ENCODE measurements at places on chromosomes 2 and 18.

GRCh38 chr2:85733121-85733960 lies 20.4 kb upstream of the ATOH8 start:
- no peak overlapping the region for H3K4me3 ChIP-seq
- peaks cover 13% of the 10 kb centered on the region for H3K27me3 ChIP-seq

DNA sequence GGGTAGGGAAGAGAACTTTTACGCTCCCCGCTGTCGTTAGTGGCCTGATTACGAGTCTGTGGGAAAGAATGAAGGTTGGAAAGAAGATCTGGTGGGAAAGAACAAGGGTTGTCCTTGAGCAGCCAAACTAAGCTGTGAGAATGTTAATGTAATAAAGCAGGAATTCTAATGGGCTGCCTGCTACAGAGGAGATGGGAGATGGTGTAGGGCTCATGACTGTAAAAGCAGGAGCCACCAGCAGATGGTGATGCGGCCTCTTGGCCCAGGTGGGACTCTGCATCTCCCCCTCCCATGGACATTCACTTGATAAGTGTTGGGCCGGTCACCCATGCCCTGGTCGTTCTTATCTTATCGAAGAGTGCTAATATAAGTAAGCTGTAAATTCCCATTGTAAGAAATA lies 150.0 kb downstream of the NEDD4L start:
- no peak overlapping the region for H3K4me3 ChIP-seq
- H3K27me3 ChIP-seq: no peaks in the 10 kb centered on the region
- H3K4me1 ChIP-seq: peaks cover 33% of the 10 kb centered on the region
- no peak overlapping the region for H3K27ac ChIP-seq
- DNase-seq: no peak

GRCh38 chr2:238239543-238239862 lies 335 bp downstream of the HES6 start:
- peaks cover 4% of the 10 kb centered on the region for H3K36me3 ChIP-seq
- H3K27me3 ChIP-seq: peaks cover 47% of the 10 kb centered on the region
- no peak overlapping the region for H3K4me3 ChIP-seq
- no peak overlapping the region for H3K27ac ChIP-seq
- no peak for DNase-seq

- H3K4me3 ChIP-seq: no peak overlapping the region
- H3K36me3 ChIP-seq: peaks cover 30% of the 10 kb centered on the region
- H3K4me1 ChIP-seq: peaks cover 2% of the 10 kb centered on the region
- no peak for DNase-seq
These were observed 61.8 kb downstream of the CAB39 start for GRCh38 chr2:230774348-230774951.

DNA sequence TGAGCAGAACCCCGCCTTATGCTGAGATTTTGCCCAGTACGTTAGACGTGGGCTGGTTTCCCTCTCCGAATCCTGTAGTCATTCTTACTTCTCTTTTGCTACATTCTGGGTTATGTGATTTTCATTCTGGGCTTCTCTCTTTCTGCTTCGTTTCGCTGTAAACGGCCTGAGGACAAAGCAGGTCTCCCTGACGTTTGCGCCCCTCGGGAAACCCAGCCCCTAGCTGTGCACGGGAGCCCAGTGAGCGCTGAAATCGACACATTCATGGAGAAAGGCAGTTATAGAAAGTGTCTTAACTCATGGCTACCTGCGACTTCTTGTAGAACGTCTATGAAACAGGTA lies 22.7 kb upstream of the MC5R start:
- H3K27ac ChIP-seq: no peak overlapping the region
- H3K36me3 ChIP-seq: no peaks in the 10 kb centered on the region

DNA sequence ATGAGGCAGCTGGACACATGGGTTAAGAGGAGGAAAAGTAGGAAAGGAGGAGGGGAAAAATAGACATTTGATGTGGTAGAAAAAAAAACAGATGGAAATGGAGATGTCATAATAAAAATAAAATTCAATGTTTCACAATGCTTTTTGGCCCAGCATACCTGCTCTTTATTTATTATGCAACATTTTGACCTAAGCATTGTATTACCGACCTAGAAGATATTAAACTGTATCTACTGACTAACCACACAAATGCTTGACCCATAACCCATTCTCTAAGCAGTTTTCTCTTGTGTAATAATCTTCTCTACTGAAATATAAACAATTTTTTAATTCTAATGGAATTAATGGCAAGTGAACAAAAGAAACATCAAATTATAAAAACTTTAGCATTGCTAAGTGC lies 362.3 kb downstream of the FBXO15 start:
- peaks cover 5% of the 10 kb centered on the region for H3K27me3 ChIP-seq
- H3K36me3 ChIP-seq: no peaks in the 10 kb centered on the region
- H3K27ac ChIP-seq: no peak overlapping the region
- H3K4me1 ChIP-seq: no peaks in the 10 kb centered on the region
- no peak overlapping the region for H3K4me3 ChIP-seq
- DNase-seq: no peak

DNA sequence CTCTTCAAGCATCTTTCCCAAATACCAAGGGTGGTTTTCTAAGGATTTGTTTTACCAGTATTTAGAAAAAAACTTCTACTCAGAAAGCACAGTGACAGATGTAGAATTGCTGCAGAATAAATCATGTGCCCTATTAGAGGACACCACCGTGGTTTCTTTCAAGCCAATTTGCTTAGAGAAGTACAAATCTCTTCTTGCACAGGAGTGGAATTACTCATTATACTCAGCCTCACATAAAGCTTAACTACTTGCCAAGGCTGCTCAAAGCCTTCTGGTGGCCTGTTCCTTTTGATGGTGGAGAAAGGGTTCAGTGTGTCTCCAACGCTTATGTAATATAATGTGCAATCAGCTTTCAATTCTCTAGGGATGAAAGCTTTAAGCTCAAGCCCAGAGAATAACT lies 66.5 kb upstream of the CTNNA2 start:
- H3K4me1 ChIP-seq: no peaks in the 10 kb centered on the region
- H3K27me3 ChIP-seq: peaks cover 2% of the 10 kb centered on the region
- H3K4me3 ChIP-seq: no peak overlapping the region

- peaks cover 10% of the 10 kb centered on the region for H3K27me3 ChIP-seq
- peak; percentile 67 for DNase-seq
- peak overlapping the region; percentile 67 for H3K4me3 ChIP-seq
- no peak overlapping the region for H3K27ac ChIP-seq
- H3K36me3 ChIP-seq: peaks cover 1% of the 10 kb centered on the region
These were observed 4.8 kb downstream of the TMEM200C start for GRCh38 chr18:5890331-5891183.

DNA sequence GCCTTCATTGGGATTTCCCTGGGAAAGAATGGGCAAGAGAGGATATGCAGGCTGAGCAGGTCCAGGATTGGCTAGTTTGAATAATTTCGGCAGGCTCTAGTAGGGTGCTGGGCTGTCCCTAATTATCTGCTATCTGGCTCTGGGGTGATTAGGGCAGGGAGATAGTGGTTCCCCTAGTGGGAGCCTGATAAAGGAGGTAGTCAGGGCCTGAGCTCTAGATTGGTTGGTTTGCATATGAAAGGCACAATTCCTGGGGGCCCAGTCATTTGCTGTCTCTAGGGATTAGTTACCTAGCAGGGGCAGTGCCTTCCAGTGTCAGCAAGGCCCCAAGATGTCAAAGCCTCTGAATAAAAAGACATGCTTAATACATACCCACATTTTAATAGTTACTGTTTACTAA lies 690.1 kb upstream of the KLHL29 start:
- no peaks in the 10 kb centered on the region for H3K36me3 ChIP-seq
- no peak overlapping the region for H3K4me3 ChIP-seq
- H3K4me1 ChIP-seq: peaks cover 6% of the 10 kb centered on the region
- H3K27ac ChIP-seq: no peak overlapping the region

DNA sequence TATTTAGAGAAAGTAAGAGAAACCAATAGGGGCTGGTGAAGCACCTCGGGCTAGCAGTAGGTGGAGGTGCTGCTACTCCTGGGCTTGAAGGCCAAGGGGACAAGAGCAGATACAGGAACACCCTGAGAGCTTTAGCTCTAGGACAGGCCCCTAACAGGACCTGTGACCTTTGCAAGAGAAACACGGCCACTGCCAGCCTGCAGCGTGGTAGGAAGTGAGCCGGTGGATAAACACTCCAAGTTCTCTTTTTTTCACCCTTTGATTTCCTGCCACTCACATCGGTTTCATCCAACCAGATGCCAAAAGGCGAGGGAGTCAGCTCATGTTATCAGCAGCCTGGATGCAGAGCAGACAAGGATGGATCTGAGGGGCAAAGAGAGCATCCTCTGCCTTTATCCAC lies 66.8 kb upstream of the SPRED2 start:
- H3K36me3 ChIP-seq: no peaks in the 10 kb centered on the region
- H3K27me3 ChIP-seq: peaks cover 6% of the 10 kb centered on the region

DNA sequence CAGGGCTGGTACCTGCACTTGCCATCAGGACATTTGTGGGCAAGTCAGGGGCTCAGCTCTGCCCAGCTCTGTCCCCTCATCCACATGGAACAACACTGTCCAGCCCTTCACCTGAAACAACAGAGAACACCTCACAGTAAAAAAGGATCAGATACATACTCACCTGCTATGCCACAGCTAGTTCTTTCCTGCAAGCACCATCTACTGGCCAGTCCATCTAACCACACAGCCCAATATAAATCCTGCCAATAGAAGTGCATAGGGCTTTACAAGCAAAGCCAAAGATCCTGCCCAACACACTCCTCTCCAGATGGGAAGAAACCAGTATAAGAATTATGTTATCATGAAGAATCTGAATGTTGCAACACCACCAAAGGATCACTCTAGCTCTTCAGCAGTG lies 52.2 kb upstream of the GALNT13 start:
- no peak overlapping the region for H3K27ac ChIP-seq
- no peak for DNase-seq
- no peak overlapping the region for H3K4me3 ChIP-seq
- peaks cover 3% of the 10 kb centered on the region for H3K4me1 ChIP-seq
- H3K27me3 ChIP-seq: no peaks in the 10 kb centered on the region
- peaks cover 2% of the 10 kb centered on the region for H3K36me3 ChIP-seq

DNA sequence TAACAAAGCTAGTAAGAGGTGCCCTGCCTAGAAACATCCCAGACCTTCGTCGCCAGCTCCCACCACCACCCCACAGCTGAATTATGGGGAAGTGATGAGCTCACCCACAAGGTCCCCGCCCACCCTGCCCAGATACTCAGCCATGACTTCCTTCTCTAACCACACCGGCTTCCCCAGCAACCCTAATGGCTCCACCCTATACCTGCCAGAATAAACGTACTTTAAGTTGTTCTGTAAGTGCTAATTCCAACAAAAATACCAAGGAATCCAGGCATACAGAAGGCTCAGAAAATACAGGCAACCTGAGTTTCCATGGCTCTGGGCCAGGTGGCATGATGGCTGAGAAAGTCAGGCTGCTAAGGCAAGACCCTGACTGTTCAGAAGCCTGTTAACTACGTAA lies 39.1 kb downstream of the TMEM163 start:
- DNase-seq: no peak
- no peaks in the 10 kb centered on the region for H3K36me3 ChIP-seq
- H3K27me3 ChIP-seq: peaks cover 11% of the 10 kb centered on the region
- no peak overlapping the region for H3K4me3 ChIP-seq

- H3K27me3 ChIP-seq: no peaks in the 10 kb centered on the region
- no peak overlapping the region for H3K27ac ChIP-seq
- H3K4me1 ChIP-seq: peaks cover 7% of the 10 kb centered on the region
- H3K4me3 ChIP-seq: no peak overlapping the region
These were observed 195.8 kb upstream of the TNP1 start for GRCh38 chr2:217055624-217056023.

GRCh38 chr18:46042571-46043123 lies 29.4 kb downstream of the PSTPIP2 start:
- DNase-seq: no peak
- H3K36me3 ChIP-seq: peaks cover 8% of the 10 kb centered on the region
- H3K4me3 ChIP-seq: no peak overlapping the region
- H3K27ac ChIP-seq: peak overlapping the region; percentile 1
- H3K27me3 ChIP-seq: no peaks in the 10 kb centered on the region

- DNase-seq: no peak
- H3K4me1 ChIP-seq: peaks cover 6% of the 10 kb centered on the region
- no peak overlapping the region for H3K4me3 ChIP-seq
- no peak overlapping the region for H3K27ac ChIP-seq
These were observed 116.1 kb downstream of the CYP26B1 start for GRCh38 chr2:72031346-72032110.

- H3K27me3 ChIP-seq: no peaks in the 10 kb centered on the region
- peaks cover 11% of the 10 kb centered on the region for H3K4me1 ChIP-seq
- no peaks in the 10 kb centered on the region for H3K36me3 ChIP-seq
- H3K4me3 ChIP-seq: no peak overlapping the region
- no peak overlapping the region for H3K27ac ChIP-seq
These were observed 448.3 kb downstream of the ARHGAP15 start for GRCh38 chr2:143577489-143577888.

GRCh38 chr18:11419338-11419737 lies 190.1 kb upstream of the SLC35G4 start:
- H3K4me3 ChIP-seq: no peak overlapping the region
- no peaks in the 10 kb centered on the region for H3K27me3 ChIP-seq
- peaks cover 2% of the 10 kb centered on the region for H3K4me1 ChIP-seq
- DNase-seq: no peak

GRCh38 chr2:227889336-227889735 lies 17.9 kb downstream of the DAW1 start:
- DNase-seq: no peak
- H3K36me3 ChIP-seq: no peaks in the 10 kb centered on the region
- H3K27ac ChIP-seq: no peak overlapping the region
- H3K27me3 ChIP-seq: peaks cover 2% of the 10 kb centered on the region
- no peak overlapping the region for H3K4me3 ChIP-seq
- H3K4me1 ChIP-seq: no peaks in the 10 kb centered on the region

GRCh38 chr2:114083717-114084387 lies 194.0 kb downstream of the ACTR3 start:
- no peak for DNase-seq
- H3K27me3 ChIP-seq: no peaks in the 10 kb centered on the region
- H3K4me3 ChIP-seq: no peak overlapping the region
- no peaks in the 10 kb centered on the region for H3K4me1 ChIP-seq

DNA sequence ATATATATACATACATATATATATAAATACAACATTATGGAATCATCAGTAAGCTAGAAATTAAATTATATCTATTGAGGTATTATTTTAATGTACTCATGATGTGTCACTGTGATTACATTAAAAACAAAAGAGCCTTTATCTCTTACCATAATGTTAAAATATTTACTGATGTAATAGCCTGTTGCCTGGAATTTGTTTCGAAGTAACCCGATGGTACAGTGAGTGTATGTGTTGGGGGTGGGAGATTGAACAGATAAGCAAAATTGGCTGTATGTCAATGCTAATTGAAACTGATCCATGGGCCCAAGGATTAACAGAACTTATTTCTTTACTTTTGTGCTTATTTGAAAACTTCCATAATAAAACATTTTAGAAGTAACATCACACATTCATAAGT lies 1473.2 kb downstream of the LRP1B start:
- DNase-seq: no peak
- no peaks in the 10 kb centered on the region for H3K27me3 ChIP-seq
- H3K27ac ChIP-seq: no peak overlapping the region
- no peak overlapping the region for H3K4me3 ChIP-seq

DNA sequence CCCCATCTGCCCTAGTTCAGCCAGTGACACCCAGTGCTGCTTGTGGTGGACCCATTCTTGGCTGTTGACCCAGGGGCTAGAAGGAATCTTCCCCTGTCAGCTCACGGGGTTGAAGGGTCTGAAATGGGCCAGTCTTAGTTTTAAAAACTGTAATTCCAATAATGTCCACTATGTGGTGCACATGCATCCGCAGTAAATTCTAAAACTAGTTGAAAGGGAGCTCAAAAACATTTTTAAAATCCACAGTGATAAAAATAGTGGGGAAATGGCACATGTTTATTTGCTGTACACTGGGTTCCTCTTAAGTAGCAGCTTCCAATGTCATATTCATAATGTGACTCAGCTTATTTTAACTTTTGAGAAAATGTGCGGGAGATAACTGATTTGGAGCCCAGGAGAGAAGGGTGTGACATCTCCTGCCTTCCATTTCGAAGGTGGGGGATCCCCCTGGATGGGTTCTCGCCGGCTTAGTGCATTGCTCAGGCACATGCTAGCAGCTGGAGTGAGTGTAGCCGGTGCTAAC lies 32.8 kb downstream of the GRHL1 start:
- no peak overlapping the region for H3K27ac ChIP-seq
- no peak overlapping the region for H3K4me3 ChIP-seq
- H3K27me3 ChIP-seq: no peaks in the 10 kb centered on the region

All from mesothelial cell of epicardium (in vitro differentiated cells).